ENCODE measurements at places on chromosomes 11 and 22. TPM values are rescaled to one million over a fixed set of nuclear protein-coding genes. Genes with fewer than 3 reads are reported as not detected.

The PLEKHB1 gene
- total RNA-seq, result 32.2 TPM

GRCh38 chr11:3101921-3102640 lies 44.9 kb upstream of the CARS1 start:
- no peak for DNase-seq

DNA sequence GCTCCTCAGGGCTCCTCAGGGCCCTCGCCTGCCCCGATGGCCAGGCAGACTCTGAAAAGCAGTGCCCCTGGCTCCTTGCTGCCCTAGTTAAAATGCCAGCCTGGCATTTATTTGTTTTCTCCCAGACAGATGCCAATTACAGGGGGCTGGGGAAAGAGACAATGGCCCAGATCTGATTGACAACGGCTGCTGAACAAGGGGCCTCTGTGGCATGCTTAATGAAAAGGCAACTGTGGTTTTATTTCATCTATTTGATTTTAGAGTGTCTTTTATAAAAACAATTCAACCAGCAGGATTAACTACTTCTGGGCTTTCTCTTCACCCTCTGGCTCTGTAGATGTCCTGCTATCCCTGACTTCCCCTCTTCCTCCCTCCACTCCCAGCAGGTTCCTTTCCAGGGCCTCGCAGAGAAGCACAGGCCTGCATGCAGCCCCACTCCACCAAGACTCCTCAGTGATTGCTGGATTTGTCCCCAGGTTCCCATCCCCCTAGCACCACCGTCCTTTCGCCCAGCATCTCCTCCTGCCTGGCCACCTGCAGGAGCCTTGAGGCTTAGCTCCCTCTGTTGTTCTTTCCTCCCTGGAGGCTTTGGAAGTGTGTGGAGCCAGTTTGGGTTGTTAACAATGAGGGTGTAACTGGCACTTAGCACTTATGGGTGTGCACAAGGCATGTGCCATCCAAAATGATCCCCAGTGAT lies 171.1 kb downstream of the TENM4 start:
- no peak for DNase-seq

The OR52H1 gene
- 0.32 TPM for total RNA-seq

DNA sequence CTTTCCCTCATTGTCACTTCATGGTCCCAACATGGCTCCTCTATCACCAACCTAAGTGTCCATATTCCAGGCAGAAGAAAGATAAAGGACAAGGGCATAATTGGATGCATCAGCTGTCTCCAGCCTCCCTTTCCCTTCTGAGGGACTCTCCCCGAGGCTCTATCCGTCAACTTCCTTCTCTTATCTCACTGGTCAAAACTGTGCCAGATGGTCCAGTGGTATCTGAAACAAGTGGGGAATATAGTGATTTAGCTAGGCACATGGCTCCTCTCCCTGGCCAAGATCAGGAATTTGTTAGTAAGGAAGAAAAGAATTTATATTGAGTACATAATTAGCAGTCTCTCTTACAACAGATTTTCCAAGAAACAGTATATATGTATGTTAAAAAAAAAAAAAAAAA lies 12.6 kb upstream of the SPON1 start:
- no peak for DNase-seq

DNA sequence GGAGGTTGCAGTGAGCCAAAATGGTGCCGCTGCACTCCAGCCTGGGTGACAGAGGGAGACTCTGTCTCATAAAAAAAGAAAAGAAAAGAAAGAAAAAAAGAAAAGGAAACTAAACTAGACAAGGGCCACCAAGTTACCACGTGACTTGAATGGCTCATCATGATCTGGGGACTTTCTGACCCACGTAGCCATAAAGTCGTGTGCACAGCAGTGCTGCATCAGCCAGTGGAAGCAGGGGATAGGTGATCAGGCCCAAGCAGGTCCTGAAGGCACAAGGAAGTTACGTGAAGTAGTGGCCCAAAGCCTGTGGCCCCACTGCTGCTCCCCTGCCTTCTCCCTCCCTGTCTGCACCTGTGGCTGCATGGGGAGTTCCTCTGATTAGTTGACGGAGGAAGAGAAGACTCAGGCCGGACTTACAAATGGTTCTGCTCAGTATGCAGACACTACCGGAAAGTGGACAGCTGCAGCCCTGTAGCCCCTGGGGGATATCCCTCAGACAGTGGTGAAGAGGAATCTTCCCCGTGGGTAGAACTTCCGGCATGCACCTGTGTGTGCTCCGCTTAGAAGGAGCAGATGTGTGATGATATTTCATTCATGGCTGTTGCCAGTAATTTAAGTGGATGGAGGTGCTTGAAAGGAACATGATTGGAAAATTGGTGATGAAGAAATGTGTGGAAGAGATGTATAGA lies 18.2 kb upstream of the CD81 start:
- no peak for DNase-seq

DNA sequence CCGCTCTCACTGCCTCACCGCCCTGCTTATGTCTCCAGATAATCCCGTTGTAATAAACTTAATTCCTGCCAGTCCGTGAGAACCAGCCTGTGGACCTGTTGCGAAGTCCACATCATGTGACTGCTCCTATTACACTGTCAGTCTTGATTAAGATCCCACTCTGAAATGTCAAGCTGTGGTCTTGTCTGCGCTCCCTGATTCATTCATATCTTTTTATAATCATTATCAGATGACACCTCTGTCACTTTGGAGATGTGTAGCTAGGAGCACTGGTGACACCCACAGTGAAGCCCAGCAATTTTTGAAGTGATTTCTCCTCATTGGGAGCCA lies 377.3 kb downstream of the TBC1D22A start:
- DNase-seq, result no peak

The NXPE4 gene
- total RNA-seq, result not detected

- no peak for DNase-seq
Observed at GRCh38 chr22:39240831-39241793, 3.7 kb downstream of the PDGFB start.

DNA sequence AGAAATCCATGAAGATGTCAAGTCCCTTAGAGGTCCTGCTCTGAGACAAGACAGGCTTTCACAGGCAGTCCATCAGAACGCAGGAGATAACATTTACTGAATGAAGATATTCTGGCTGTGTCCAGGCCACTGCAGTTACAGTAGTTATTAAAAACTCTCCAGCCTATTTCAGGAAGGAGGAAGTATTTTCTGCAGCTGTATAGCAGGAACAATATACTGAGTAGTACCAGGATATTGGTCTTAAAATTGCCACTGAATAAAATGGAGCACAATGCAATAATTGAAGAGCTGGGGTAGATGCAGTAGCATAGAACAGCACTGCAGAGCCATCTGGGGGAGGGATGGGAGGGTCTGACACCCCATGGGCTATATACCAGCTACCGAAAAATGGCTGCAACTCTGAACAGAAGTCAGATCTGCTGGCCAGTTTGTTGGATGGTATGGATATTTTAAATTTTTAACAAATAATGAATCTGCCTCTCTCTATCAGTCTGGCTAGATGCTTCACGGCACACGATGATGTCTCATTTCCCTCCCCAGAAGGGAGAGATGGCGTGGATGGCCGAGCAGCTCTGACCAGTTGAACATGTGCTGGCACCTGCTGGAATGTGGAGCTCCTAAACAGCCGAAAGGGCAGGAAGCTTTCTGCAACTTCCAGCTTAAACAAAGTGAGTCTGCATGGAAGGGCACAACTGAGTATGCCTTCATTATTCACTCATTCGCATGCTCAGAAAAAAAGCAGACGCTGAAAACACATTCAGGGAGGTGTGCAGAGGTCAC lies 342.1 kb upstream of the SYN3 start:
- DNase-seq, result no peak

GRCh38 chr11:64035576-64035975 lies at the start of gene FLRT1:
Gene FLRT1, plus strand, starts transcription at chr11:64035931. Its CDS starts 80,337 bp downstream, at chr11:64116268.
- DNase-seq, result no peak

The LRRC4C gene
- 0.50 TPM for total RNA-seq

The MYBPC3 gene
- 2.0 TPM for total RNA-seq

GRCh38 chr11:111601979-111602864 lies at the start of gene SIK2:
Gene SIK2, plus strand, starts transcription at chr11:111602449. Its CDS starts 115 bp downstream, at chr11:111602564.
- peak; percentile 96 for DNase-seq

GRCh38 chr11:94046796-94047195 lies 25.6 kb downstream of the HEPHL1 start:
- DNase-seq, result no peak

All from left lung (tissue), 14 donors.